ENCODE measurements at places on chromosomes 7 and 10. TPM values are rescaled to one million over a fixed set of nuclear protein-coding genes. Genes with fewer than 3 reads are reported as not detected.

ZP3 gene
- total RNA-seq = 10.8 TPM

ANAPC16 gene
- total RNA-seq = 83.5 TPM

DNA sequence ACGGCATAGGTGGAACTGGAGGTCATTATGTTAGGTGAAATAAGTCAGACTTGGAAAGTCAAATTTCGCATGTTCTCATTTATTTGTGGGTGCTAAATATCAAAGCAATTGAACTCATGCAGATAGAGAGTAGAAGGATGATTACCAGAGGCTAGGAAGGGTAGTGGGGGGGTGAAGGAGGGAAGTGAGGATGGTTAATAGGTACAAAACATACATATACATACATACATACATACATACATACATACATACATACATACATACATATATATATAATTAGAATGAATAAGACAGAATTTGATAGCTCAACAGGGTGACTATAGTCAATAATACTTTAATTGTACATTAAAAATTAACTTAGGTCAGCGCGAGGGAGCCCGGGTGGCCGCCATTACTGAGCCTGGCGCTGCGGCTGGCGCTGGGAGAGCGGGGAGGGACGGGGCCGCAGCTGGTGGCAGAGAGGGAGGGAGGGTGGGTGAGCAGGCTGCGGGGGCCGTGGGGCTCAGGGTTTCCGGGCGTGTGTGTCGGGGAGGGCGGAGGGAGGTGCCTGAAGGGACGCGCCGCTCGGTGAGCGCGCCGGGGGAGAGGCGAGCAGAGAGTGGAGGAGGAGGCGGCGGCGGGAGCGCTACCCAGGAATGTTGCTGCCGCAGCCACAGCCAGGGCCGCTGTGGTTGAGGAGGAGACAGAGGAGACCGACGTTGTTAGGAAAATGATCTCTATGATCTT lies 85.8 kb upstream of the EGFR start:
- peak; percentile 70 for DNase-seq

DNA sequence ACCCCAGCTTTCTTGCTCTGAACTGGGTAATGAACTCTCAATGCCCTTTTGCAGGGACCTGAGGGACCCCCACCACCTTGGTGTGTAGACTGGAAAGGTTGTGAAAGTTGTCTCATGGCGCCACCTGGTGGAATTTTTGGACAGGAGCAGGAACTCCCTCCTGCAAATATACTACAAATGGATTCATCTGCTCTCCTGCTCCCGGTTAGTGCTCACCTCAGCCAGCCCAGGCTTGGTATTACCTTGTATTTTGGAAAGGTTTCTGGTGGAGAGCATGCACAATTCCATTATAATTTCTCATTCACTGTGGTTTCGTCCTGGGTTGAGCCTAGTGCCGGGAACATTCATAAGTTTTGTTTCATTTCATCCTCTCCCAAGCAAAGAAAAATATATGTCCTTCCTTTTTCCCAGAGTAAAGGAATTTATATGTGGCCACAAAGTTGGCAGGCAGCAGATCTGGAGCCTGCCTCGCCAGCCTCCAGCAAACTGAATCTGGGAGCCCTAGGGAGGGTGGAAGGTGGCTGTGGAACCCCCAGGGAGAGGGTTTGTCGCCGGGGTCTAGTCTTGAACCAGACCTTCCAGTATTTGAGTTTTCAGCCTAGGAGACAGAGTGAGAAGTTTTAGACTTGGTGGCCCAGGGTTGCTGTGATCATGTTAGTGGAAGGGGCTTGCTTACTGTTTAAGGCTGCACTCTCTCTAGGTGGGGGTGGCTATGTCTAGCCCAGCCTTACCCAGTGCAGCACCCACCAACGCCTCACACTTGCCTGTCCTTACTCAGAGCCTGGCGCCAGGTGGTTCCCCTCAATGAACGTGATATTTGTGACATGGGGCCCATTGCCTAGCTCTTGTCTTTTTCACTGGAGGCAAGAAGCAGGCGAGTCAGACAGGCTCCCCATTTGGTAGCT lies 9.5 kb downstream of the FAM241B start:
- no peak for DNase-seq

- DNase-seq = no peak
Measured at GRCh38 chr7:141190495-141190894, 116.6 kb downstream of the TMEM178B start.

- no peak for DNase-seq
Measured at GRCh38 chr10:15244635-15245197, 76.2 kb upstream of the NMT2 start.
